ENCODE measurements at places on chromosomes 12 and 14.
A peak's percentile ranks its signal among the peaks of the same experiment; 100 is the strongest.

GRCh38 chr12:54475537-54475936 lies 2.1 kb upstream of the GTSF1 start:
- DNase-seq = no peak

- no peak for DNase-seq
Observed at GRCh38 chr12:125272383-125272933, 207.2 kb downstream of the AACS start.

GRCh38 chr12:63930971-63931370 lies 86.5 kb downstream of the SRGAP1 start:
- no peak for DNase-seq

- no peak for DNase-seq
Observed at GRCh38 chr14:23130871-23131270, 11.8 kb upstream of the CEBPE start.

DNA sequence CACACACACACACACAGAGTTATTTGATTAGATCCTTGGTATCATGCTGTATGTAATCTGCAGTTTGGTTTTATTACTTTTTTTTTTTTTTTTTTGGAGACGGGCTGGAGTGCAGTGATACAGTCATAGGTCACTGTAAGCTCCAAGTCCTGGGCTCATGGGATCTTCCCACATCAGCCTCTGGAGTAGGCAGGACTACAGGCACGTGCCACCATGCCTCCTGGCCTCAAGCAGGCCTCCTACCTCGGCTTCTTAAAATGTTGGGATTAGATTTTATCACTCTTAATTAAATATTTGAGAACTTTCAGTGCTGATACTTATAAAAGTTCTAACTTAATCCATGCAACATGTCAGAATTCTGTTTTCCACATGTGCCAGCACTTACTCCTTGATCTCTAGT lies 31.3 kb upstream of the PSEN1 start:
- no peak for DNase-seq

- DNase-seq = no peak
Observed at GRCh38 chr12:2672863-2673262, 121.9 kb upstream of the FKBP4 start.

GRCh38 chr12:70110085-70110484 lies 133.1 kb upstream of the CNOT2 start:
- no peak for DNase-seq

DNA sequence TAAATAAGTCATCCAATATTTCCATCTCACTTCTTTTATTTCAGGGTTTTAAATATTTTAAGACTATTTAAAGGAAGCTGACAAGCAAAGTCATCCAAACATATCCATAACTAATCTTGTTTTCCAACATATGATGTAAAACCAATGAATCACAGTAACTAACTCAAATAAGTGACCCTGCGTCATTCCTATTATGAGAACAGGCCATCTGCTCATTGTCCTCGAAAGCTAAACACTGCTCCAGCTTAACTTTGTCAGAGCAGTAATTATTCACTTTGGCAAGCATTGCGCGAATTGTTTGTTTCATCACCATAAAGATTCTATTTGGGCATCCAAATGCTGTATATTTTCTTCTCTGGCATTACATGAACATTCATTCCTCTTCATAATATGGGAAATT lies 99.1 kb downstream of the CAPZA3 start:
- DNase-seq = no peak

GRCh38 chr14:21521501-21521900 lies 4.6 kb downstream of the SALL2 start:
- DNase-seq = no peak

GRCh38 chr12:6575648-6576047 lies 7.6 kb upstream of the NOP2 start:
- DNase-seq = no peak

DNA sequence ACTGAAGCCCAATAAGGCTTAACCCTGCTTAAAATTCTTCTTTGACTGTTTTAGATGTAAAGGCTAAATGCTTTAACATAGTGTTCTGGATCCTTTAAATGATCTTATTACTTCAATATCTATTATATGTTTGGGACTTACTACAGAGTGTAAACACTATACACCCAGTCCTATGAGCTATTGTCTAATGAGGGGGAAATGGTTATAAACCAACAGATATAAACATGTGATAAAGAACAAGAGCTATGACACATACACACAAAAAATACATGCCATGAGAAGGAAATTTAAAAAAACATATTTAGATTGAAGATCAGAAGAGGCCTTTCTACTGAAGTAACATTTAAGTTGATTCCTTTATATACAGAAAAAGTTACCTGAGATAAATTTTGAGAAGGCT lies 505.1 kb downstream of the FOXG1 start:
- DNase-seq = no peak

DNA sequence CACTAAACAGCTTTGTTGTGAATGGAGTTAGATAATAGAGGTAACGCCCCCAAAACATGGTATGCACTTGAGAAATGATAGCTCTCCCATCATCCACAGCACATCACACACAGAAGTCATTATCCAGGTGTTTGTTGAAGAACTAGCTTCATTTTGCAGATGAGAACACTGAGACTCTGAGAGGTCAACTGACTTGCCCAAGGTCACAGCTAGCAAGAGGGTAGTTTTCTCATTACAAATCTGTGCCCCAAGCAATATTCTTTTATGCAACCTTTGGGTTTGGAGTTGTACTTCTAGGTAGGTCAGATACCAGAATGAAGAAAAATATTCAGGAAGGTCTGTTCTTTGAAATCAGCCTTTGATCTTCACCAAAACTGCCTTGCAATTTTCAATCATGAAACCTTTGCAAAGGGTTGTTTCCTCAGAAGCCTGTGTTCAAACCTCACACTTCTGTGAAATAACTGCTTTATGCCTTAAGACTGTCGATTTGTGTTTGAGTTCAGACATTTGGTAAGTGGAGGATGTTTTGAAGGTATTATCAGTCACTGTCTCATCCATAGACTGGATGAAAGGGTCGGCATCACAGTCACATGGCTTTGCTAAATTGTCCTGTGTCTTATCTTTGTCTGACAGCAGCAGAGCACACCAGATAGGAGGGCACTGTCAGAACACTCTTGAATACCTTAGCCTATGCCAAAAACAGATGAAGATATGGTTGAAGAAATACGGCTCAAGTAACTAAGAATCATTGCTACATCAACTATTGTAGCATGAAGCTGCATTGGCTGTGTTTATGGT lies 233.2 kb upstream of the BTG1 start:
- no peak for DNase-seq

DNA sequence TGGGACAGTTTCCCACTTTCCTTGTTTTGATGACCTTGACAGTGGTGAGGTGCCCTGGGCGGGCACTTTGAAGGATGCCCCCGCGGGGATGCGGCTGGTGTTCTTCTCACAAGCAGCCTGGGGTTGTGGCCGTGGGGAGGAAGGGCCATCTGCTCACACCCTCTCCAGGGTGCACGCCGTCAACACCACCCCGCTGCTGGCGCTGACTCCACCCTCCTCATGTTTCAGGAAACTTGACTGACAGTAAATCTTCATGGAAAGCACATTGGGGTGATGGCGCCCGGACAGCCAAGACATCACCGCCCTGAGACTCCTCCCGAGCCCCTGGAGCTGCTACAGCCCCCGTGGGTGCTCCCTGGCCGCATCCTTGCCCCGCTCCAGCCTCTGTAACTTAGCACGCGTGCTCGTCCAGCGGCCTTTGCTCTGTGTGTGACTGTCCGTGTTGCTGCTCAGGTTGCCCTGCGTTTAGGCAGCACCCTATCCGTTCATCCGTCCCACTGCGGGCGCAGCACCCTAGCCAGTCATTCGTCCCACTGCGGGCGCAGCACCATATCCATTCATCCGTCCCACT lies 150.2 kb upstream of the C14orf180 start:
- peak; percentile 22 for DNase-seq

DNA sequence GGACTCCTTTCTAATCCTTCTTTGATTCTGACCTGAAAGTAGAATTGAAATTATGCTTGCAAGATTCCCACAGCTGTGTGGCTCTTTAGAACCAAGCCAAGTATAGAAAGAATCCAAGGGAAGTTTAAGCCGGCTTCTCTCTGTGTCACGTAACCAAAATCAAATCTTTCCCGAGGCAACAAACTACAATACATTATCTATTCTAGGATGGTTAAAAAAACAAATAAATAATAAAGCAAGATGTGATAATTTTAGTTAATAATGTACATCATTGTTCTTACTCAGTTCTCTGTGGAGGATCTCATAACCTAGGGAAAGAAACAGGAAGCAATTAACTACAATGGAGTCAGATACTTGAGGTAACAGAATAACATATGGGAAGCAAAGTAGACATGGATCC lies 78.1 kb upstream of the ST8SIA1 start:
- DNase-seq = no peak

DNA sequence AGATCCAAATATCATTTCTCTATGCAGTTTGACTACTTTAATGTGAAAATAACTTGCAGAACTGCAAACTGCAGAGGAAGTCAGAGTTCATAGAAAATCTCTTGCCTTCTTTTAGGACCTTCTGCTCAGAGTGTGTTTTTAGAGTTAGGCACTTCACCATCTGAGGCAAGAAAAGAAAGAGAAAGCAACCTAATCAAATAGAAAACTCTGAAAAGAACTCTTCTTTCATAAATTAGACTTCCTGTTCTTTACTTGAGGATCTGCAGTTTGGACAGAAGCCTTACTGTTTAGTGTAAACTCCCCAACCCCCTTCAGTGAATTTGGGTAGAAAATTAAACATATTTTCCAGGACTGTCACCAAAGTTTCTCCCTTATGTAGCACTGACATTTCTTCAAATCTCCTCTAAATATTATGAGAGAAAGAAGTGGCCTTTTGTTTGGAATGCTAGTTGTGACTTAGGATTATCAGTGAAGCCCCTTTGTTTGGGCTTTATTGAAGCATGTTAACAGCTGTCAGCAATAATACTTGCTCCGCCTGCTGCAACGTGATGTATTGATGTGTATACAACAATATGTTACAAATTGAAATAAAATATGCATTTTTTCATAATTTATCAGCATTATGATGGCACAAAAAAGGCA lies 99.5 kb downstream of the PDZRN4 start:
- DNase-seq = no peak

- DNase-seq = no peak
Observed at GRCh38 chr14:87306409-87307168, 686.4 kb downstream of the GALC start.

- peak; percentile 68 for DNase-seq
Observed at GRCh38 chr14:33938131-33938949, 12.5 kb downstream of the EGLN3 start.

GRCh38 chr14:73977896-73978295 lies 27.8 kb downstream of the COQ6 start:
- DNase-seq = no peak

- DNase-seq = no peak
Observed at GRCh38 chr14:90911121-90911520, 94.9 kb upstream of the TTC7B start.

DNA sequence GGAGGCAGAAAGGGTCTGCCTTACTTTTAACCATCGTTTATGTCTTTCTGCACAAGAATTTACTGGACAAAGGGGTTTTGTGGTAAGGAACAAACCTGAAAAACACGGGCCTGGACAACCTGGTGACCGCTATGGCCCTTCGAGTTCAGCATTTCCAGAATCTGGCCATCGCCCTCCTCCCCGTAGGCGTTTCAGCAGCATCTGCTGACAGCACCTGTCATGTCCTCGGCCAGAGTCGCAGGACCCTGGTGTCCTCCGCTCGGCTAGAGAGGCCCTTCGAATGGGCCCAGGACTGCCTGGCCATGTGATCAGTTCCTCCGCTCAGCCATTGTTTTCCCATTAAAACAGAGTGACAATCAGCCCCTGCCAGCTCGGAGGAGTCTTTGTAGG lies 142.8 kb upstream of the FKBP4 start:
- no peak for DNase-seq

DNA sequence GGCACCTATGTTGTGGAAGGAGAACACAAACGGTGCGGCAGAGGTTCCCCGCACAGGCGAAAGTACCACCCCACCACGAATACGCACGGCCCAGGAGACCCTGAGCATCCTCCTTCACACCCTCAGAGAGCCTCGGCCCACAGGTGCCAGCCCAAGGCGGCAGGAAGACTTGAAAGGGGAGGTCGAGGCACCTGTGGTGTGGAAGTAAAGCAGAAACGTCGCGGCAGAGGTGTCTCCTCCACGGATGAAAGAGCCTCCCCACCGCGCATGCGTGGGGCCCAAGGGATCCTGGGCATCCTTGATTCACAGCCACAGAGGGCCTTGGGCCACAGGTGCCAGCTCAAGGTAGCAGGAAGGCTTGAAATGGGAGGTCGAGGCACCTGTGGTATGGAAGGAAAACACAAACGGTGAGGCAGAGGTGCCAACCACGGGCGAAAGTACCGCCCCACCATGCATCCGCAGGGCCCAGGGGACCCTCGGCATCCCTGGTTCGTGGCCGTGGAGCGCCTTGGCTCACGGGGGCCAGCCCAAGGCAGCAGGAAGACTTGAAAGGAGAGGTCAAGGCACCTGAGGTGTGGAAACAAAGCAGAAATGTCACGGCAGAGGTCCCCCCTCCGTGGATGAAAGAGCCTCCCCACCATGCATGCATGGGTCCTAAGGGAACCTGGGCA lies 380.1 kb downstream of the ALG10 start:
- DNase-seq = peak; percentile 15

DNA sequence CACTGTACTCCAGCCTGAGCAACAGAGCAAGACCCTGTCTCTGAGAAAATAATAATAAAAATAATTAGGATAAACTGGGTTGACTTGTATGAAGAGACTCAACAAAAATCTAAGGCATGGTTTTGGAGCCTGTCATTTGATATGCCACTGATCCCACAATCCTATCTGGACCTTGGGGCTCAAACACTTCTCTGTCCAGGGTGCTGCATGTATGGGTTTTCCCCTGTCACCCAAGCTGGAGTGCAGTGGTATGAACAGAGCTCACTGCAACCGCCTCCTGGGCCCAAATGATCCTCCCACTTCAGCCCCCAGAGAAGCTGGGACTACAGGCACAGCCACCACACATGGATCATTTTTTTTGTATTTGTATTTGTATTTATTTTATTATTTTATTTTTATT lies 5.3 kb upstream of the VSIG10 start:
- DNase-seq = no peak

GRCh38 chr14:92650581-92651105 lies 97.8 kb downstream of the LGMN start:
- DNase-seq = no peak

- no peak for DNase-seq
Observed at GRCh38 chr14:53209370-53209769, 56.2 kb upstream of the DDHD1 start.

DNA sequence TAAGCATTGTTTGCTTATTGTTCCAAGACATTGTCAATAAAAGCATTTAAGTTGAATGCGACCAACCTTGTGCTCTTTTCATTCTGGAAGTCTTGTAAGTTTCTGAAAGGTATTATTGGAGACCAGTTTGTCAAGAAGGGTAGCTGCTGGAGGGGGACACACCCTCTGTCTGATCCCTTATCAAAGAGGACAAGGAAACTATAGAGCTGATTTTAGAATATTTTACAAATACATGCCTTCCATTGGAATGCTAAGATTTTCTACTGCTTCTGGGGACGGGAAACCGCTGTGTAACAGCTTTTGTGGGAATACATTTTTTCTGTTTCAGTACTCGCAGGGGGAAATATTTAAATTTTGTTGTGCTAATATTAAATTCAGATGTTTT lies 3.5 kb downstream of the FOS start:
- no peak for DNase-seq

Data from H9 (cell line).